ENCODE measurements at places on chromosomes 3 and 15. TPM values are rescaled to one million over a fixed set of nuclear protein-coding genes. Genes with fewer than 3 reads are reported as not detected.

- H3K36me3 ChIP-seq: no peaks in the 10 kb centered on the region
- no peak overlapping the region for H3K27ac ChIP-seq
- no peaks in the 10 kb centered on the region for H3K27me3 ChIP-seq
- no peak for DNase-seq
These were observed 195.7 kb downstream of the ZIC4 start for GRCh38 chr3:147210676-147211075.

Gene CILP
- total RNA-seq: 15.8 TPM

- no peak for DNase-seq
- H3K4me1 ChIP-seq: peaks cover 43% of the 10 kb centered on the region
- no peaks in the 10 kb centered on the region for H3K27me3 ChIP-seq
- no peaks in the 10 kb centered on the region for H3K36me3 ChIP-seq
- peak overlapping the region; percentile 67 for H3K27ac ChIP-seq
- H3K4me3 ChIP-seq: no peak overlapping the region
These were observed 42.6 kb downstream of the MYZAP start for GRCh38 chr15:57634290-57634689.

DNA sequence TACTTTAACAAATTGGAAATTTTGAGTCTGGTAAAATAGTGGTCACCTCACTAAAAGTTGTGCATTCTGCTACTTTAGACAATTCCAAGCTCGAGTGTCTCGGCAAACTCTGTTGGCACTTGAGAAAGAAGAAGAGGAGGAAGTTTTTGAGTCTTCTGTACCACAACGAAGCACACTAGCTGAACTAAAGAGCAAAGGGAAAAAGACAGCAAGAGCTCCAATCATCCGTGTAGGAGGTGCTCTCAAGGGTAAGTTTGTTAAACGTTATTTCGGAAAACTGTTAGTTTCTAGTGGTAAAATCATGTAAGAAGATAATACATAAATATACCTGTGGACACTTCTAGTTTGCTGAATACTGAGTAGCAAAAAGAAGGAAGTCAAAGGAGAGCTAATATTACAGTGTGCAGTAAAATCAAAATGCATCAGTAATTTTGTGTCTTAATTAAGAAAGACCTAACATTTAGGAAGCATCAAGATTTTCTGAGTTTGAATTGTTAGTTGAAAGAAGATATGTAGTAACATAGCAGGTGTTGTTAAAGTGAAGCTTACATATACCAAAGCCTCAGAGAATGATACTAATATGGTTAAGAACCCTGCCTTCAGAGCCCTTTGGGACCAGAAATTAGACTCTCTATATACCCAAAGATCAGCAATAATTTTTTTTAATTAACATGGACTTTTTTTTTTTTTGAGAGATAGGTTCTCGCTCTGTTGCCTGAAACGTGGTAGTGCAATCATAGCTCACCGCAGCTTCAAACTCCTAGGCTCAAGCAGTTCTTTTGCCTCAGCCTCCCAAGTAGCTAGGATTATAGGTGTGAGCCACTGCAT lies 23.0 kb downstream of the BUB1B start:
- H3K27me3 ChIP-seq: no peaks in the 10 kb centered on the region
- no peaks in the 10 kb centered on the region for H3K36me3 ChIP-seq
- no peaks in the 10 kb centered on the region for H3K4me1 ChIP-seq

Gene CRYBG3
- total RNA-seq: 29.2 TPM

DNA sequence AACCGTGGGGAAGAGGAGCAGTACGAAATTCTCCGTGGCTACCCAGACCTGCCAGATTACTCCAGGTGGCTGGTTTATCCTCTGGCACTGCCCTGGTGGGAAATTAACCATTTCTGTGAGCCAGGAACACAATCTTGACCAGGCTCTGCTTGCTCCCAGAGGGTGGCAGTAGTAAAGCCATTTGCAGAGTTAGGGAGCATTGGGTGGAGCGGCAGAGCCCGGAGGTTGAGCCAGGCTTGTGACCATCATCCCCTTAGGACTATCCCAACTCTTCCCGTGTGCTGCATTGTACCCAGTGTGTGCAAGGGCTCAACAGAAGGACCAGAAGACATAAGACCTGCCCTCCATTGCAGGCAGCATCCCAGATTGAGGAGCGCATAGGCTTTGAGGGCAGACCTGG lies 5.3 kb downstream of the KNG1 start:
- no peaks in the 10 kb centered on the region for H3K27me3 ChIP-seq
- H3K27ac ChIP-seq: no peak overlapping the region
- no peaks in the 10 kb centered on the region for H3K4me1 ChIP-seq
- DNase-seq: no peak
- H3K36me3 ChIP-seq: no peaks in the 10 kb centered on the region
- no peak overlapping the region for H3K4me3 ChIP-seq

DNA sequence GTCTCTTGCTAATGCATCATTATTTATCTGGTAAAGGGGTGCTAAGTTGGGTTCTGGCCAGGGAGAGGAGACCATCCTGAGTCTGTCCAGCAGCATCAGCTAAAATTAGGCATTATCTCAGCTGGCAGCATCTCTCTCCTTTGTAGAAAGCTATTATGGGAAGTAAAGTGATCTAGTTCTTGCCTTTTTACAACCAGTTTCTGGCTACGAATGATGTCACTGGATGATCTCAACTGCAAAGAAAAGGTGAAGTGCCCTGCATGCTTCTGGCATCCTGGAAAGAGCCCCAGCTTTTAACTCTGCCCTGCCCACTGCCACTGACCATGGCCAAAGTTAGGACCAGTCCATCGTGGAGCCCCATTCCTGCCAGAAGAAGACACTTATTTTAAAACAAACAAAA lies 37.1 kb upstream of the IL12A start:
- no peaks in the 10 kb centered on the region for H3K4me1 ChIP-seq
- H3K36me3 ChIP-seq: no peaks in the 10 kb centered on the region
- no peak for DNase-seq
- H3K27me3 ChIP-seq: no peaks in the 10 kb centered on the region
- no peak overlapping the region for H3K27ac ChIP-seq
- no peak overlapping the region for H3K4me3 ChIP-seq

DNA sequence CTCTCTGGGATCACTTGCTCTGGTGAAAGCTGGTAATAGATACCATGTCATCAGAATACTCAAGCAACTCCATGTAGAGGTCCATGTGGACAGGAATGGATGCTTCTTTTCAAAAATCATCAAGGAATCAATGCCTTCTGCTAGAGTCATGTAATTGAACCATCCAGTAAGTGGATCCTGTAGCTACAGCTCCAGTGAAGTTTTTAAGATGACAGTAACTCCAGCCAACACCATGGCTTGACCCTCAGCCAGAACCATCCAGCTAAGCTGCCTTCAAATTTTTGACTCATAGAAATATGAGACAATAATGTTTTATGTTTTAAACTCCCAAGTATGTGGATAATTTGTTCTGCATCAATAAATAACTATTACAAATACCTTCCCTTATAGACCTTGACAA lies 923.7 kb downstream of the EPHA3 start:
- DNase-seq: no peak
- no peaks in the 10 kb centered on the region for H3K27me3 ChIP-seq
- H3K4me3 ChIP-seq: no peak overlapping the region
- no peak overlapping the region for H3K27ac ChIP-seq

DNA sequence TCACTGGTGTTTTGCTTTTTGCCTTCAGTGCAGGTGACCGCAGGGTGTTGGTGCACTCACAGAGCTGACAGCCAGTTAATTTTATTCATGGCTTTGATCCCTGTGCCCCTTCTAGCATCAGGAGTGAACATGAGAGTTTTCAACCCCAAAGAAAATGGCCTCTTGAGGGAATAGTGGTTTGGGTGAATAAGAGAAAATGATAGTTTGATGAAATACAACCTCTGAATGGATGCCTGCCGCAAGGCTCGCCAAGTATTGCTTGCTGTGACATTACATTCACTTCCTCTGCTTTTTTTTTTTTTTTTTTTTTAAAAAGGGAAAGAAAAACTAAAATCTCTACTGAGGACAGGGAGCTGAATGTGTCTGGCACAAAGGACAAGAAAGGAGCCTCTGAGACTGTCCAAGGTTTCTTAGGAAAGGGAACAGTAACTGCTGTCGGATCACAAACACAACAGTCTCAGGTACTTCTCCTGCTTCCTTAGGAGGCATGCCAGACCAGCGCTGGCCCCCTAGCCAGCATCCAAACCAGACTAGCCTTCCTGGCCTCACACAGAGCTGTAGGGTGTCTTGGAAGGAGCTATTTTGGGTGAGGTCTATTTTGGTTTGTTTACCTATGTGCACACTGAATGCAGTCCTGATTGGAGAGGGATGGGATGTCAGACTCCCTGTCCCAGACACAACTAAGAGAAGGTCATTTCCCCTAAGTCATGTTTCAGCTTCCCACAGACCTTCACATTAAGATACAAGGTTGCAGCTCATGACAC lies 29.0 kb downstream of the CCDC80 start:
- H3K27ac ChIP-seq: no peak overlapping the region
- no peak overlapping the region for H3K4me3 ChIP-seq
- no peak for DNase-seq
- H3K4me1 ChIP-seq: no peaks in the 10 kb centered on the region

Gene EPHA3
- total RNA-seq: 10.2 TPM

GRCh38 chr3:144200004-144200403 lies 228.4 kb downstream of the DIPK2A start:
- H3K36me3 ChIP-seq: no peaks in the 10 kb centered on the region
- H3K27ac ChIP-seq: no peak overlapping the region
- H3K27me3 ChIP-seq: no peaks in the 10 kb centered on the region
- H3K4me1 ChIP-seq: no peaks in the 10 kb centered on the region

DNA sequence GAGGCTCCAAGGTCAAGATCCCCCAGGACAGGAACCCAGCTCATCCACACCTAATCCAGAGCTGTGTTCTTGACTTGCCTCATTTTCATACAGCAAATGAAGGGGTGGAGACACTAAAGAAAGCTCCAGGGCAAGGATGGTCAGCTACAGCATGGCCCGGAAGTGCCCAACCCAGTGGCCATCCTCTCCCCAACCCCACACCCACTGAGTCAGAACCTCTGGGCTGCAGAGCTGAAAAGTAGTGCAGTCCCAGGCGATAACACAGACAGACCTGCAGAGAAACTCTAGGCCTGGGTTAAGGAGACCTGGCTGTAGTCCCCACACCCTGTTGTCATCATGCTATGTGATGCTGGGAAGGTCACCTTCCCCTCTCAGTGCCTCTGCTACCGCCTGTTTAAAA lies 85.3 kb downstream of the SEMA5B start:
- no peak overlapping the region for H3K27ac ChIP-seq
- H3K36me3 ChIP-seq: no peaks in the 10 kb centered on the region
- H3K4me1 ChIP-seq: peaks cover 11% of the 10 kb centered on the region
- DNase-seq: no peak

DNA sequence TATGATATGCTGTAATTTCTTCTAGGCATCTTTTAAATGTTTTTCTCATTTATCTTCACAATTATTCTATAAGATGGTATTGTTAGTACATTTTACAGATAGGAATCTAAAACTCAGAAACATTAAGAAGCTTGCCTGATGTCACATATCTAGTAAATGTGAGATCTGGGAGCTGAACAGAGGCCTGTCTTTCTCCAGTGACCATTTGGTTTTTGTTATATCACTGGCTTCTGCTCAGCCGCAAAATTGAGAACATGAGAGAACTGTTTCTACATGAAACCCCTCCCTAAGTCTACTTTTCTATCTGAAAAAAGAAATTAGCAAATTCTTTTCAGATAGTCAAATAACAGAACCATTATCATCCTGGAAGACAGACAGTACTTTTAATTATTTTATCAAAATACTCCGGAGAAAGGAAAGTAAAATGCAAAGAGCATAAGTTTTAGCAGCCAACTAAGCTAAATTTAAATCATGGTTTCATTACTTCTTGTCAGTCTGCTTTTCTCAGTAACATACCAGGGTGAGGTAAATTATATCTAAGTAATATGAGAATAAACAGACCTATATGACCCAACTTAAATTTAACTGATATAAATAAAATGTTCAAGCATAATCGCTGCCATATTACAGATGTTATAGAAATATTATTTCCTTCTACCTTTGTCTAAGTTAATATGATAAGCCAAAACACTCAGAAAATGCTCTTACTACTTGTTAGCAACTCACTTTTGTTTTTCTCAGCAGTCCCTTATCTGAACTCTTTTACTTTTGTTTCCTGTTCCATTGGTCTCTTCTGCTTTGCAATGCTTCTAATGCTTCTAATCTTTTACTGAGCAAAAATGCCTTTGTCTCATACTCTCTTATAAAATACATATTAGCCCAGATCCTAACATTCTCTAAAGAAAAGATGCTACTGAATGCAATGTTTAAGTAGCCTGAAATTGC lies 68.0 kb upstream of the MBNL1 start:
- H3K36me3 ChIP-seq: no peaks in the 10 kb centered on the region
- no peak for DNase-seq
- H3K4me3 ChIP-seq: peak overlapping the region; percentile 61
- H3K4me1 ChIP-seq: peaks cover 66% of the 10 kb centered on the region

Gene ANKUB1
- 0.81 TPM for total RNA-seq

DNA sequence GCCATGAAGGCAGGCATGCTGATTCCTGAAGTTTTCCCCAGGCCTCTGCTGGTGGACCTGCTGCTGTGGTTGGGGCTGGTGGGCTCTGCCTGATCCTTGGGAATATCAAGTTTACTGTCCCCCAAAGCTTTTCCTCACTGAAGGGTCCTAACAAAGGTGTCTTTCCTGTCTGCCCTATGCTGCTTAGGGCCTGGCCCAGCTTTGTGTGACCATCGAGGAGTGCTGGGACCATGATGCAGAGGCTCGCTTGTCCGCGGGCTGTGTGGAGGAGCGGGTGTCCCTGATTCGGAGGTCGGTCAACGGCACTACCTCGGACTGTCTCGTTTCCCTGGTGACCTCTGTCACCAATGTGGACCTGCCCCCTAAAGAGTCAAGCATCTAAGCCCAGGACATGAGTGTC lies 13.2 kb upstream of the EXOG start:
- H3K27me3 ChIP-seq: no peaks in the 10 kb centered on the region
- H3K36me3 ChIP-seq: peaks cover 11% of the 10 kb centered on the region
- H3K4me1 ChIP-seq: no peaks in the 10 kb centered on the region

- H3K27ac ChIP-seq: no peak overlapping the region
- H3K27me3 ChIP-seq: no peaks in the 10 kb centered on the region
- peaks cover 4% of the 10 kb centered on the region for H3K4me1 ChIP-seq
- H3K36me3 ChIP-seq: no peaks in the 10 kb centered on the region
- H3K4me3 ChIP-seq: peak overlapping the region; percentile 80
These were observed 31.3 kb upstream of the RAB6B start for GRCh38 chr3:133926736-133927539.

GRCh38 chr15:78930577-78931388 lies 14.1 kb downstream of the CTSH start:
- H3K4me3 ChIP-seq: no peak overlapping the region
- H3K36me3 ChIP-seq: peaks cover 19% of the 10 kb centered on the region
- no peaks in the 10 kb centered on the region for H3K27me3 ChIP-seq
- DNase-seq: no peak
- H3K4me1 ChIP-seq: peaks cover 10% of the 10 kb centered on the region

GRCh38 chr3:146139586-146140110 lies 21.3 kb downstream of the PLOD2 start:
- H3K4me3 ChIP-seq: peak overlapping the region; percentile 35
- peaks cover 42% of the 10 kb centered on the region for H3K4me1 ChIP-seq
- DNase-seq: no peak
- no peaks in the 10 kb centered on the region for H3K36me3 ChIP-seq
- no peaks in the 10 kb centered on the region for H3K27me3 ChIP-seq

GRCh38 chr15:38211249-38211648 lies 41.4 kb upstream of the SPRED1 start:
- H3K27ac ChIP-seq: no peak overlapping the region
- DNase-seq: no peak
- peaks cover 8% of the 10 kb centered on the region for H3K4me1 ChIP-seq
- no peak overlapping the region for H3K4me3 ChIP-seq
- no peaks in the 10 kb centered on the region for H3K27me3 ChIP-seq

Data from thoracic aorta (tissue), 2 donors.